Hematopoietic multipotent progenitor cell (in vitro differentiated cells): ENCODE measurements at places on chromosomes 7 and 10.

GRCh38 chr10:97889461-97890265 is 40.0 kb downstream of the GOLGA7B start:
- DNase-seq: peak; percentile 14

GRCh38 chr10:74799721-74800221 is 26.6 kb upstream of the KAT6B start:
- DNase-seq: peak; percentile 71

- DNase-seq: peak; percentile 7
These were observed at the start of gene KIAA1549 for GRCh38 chr7:138981332-138982203. Gene KIAA1549 (minus strand): TSS chr7:138981389. CDS start chr7:138981269, 120 bp downstream.

GRCh38 chr10:99328579-99329303 is 415 bp upstream of the CNNM1 start:
- no peak for DNase-seq

- no peak for DNase-seq
These were observed 170.9 kb downstream of the ZMYND11 start for GRCh38 chr10:306007-306674.

GRCh38 chr7:128112781-128113221 is 81.6 kb upstream of the LRRC4 start:
- no peak for DNase-seq

DNA sequence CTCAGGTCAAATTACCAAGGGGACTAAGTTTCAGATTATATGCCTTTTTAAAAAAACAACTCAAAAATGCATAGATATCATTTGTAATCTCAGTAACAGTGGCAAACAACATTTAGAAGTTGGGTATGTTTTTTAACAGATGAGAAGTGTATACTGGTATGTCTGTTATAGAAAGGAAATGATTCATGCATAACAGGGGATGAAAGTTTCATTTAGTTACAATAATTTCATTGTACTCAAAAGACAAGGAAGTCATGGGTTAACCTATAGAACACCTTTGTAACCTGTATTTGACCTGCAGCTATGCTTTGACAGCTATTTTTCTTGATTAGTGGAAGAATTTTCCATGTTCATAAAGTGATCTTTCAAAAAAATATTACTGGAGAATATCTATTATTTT is 35.4 kb upstream of the FAM133B start:
- DNase-seq: peak; percentile 23

DNA sequence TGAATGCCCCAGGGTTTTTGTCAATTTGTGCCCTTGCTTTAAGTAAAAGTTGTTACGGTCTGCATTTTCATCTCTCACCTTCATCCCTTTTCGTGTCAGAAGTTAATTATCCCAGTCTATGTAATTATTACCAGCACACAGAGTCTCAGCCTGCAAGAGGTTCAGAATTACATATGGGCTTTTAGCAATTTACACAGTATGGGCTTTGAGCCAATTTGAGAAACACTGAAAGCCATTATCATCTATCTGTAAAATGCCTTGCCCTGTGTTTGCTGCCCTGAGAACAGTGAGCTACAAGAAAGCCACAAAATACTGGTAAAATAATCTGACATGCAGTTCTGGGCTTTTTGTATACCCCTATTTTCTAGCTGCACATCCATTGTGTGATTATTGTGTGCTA is 125.6 kb upstream of the STEAP4 start:
- no peak for DNase-seq

DNA sequence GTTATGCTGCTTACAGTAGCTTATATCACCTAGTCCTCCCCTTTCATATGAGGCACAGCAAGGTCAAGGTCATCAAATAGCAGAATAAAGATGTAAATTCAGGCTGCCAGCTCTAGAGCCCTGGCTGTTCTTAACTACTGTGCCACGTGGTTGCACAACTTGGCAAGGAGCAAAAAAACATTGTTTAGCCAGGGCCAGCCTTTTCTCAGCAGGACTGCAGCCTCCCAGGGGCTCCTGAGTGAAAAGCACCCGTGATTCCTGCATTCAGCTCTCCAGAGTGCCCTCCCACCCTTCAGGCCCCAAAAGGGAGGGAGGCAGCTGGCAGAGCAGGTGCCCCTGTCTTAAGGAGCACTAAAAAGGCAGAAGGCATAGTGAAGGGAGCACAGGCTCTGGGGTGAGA is 31.8 kb upstream of the TM9SF3 start:
- DNase-seq: no peak

- DNase-seq: no peak
These were observed 128.4 kb downstream of the ELMO1 start for GRCh38 chr7:37320140-37320847.

GRCh38 chr10:51733057-51733456 is 33.7 kb upstream of the CSTF2T start:
- DNase-seq: no peak

- no peak for DNase-seq
These were observed 3.8 kb downstream of the ZNF655 start for GRCh38 chr7:99562114-99562784.

DNA sequence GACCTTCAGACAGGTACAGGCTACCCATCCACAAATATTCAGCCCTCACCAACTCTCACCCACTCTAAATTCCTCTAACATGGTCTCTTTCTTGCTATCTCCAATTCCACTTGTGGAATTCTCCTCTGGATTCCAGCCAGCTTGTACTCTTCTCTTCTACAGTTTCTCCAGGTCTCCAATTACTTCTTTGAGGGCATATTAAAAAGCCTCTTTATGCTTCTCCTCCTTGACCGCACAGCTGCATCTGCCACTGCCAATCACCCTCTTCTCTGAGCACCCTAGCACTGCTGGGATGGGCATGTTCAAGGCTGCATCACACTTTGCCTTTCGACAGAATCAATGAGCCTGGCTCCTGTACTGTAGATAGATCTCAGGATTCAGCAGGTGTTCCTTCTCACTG is 101.5 kb upstream of the ANKRD1 start:
- no peak for DNase-seq

GRCh38 chr7:157610671-157611295 is 274.0 kb downstream of the DNAJB6 start:
- no peak for DNase-seq

DNA sequence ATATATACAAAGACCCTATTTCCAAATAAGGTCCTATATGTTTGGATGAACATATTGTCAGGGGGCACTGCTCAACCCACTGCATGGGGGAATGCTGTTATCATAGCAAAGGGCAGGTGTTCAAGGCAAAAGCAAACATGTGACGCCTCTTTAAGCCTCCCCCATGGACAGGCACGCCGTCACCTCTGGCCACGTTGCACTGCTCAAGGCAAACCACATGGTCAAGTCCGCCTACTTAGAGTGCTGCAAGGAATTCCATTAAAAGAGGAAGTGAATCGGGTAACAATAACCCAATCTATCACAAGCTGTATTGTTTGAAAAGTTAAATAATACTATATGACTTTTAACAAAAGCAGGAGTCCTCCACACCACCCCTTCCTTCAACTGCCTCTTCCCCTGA is 8.8 kb upstream of the CALD1 start:
- no peak for DNase-seq

DNA sequence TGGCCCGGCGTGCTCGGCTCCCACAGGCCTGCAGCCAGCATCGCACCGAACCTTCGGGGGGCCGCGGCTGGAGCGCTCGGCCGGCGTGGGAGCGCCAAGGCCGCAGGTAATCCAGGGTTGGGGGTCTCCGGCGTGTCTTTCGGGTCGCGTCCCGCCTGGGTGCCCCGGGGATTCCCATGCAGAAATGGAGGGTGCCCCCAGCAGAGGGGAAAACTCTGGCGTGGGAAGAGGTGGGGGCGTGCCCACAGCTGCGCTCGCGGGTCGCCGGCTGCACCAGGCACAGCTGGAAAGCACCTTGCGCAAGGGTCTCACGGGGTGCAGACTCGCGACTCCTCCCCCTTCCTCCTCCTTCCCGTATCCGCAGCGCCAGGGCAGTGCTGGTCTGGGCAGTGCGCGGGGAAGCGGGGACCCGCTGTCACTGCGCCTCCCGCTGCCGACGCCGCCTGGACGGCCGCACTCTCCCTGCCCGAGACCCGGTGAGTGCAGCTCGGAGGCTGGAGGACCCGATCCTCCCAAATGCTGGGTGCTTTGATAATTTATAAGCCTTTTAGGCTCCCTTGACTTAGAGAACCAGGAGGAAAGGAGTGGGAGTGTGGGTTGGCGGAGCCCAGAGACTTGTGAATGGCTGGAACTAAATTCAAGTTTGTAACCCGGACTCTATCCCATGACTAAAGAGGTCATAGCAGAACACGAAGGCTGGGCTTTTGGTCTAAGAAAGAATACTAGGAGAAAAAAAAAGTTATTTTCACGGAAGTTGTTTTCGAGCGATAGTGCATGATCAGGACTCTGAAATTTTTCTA is 489 bp downstream of the MAP3K8 start:
- DNase-seq: peak; percentile 71
